Fibroblast of skin of abdomen (primary cell): ENCODE measurements at places on chromosomes 2 and 18.
A peak's percentile ranks its signal among the peaks of the same experiment; 100 is the strongest.

- no peak for DNase-seq
These were observed 29.3 kb upstream of the AGFG1 start for GRCh38 chr2:227442639-227443038.

- DNase-seq, result no peak
These were observed 140.8 kb downstream of the DDX1 start for GRCh38 chr2:15732341-15733077.

DNA sequence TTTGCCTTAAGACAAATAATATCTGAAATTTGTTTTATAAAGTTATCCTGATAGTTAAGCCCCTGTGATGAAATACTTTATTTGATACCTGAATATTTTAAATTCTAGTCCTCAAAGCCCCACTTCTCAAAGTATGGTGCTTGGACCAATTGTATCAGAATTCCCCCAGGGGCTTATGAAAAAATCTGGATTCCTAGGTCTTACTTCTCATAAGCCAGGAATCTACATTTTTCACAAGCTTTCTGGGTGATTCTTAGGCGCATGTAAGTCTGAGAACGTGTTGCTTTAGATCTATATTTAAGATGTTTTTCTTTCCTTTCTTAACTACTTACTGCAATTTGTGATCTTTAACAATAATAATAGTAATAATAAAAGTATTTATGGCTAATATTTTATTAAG lies 53.1 kb downstream of the MYO1B start:
- peak; percentile 25 for DNase-seq

DNA sequence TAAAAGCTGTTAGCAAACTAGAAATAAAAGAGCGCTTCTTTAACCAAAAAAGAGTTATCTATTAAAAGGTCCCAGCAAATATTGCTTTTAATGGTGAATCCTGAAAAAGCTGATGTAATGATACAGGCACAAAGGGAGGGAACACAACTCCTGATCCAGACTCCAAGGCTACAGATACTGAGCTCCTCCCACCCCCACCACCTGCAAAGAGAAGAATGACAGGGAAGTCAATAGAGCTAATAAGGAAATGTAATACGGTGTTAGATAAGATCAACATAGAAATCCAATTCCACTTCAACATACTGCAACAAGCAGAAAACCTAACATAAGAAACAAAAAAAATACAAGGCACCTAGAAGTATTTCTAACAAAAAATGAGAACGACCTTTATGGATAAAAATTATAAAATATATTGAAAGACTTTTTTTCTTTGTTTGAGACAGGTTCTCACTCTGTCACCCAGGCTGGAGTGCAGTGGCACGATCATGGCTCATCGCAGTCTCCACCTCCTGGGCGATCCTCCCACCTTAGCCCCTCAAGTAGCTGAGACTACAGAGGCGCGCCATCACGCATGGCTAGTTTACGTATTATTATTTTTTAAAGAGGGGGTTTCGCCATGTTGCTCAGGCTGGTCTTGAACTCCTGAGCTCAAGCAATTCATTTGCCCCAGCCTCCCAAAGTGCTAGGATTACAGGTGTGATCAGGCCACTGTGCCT lies 192.2 kb downstream of the HDAC4 start:
- no peak for DNase-seq

GRCh38 chr2:239298116-239298804 lies 102.6 kb downstream of the HDAC4 start:
- no peak for DNase-seq

GRCh38 chr18:32624182-32624723 lies 148.6 kb downstream of the KLHL14 start:
- no peak for DNase-seq

DNA sequence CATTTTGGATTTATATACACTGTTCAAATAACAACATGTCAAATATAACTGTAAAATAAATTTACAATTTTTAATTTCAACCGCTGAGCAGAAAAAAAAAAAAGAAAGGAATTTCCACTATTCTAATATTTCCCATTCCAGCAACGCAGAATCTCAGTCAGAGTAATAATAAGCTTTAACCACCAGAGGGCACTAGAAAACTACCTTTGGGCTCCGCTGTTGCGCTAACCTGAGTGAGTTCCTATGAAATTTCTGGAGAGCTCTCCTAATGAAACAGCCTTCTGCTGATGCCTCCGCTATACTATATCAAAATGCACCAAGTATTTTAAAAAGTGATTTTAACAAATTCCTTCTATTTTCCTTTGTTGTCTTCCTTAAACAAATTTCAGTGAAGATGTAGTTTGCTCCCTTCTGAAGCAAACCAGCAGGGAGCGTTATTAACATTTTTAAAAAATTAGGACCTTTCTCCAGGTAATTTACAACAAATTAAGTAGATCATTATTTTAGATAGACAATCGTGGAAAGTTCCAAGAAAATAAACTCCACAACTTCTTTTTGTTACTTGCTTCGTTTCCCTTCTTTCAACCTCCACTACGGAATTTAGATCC lies 23.0 kb downstream of the ERMN start:
- DNase-seq, result peak; percentile 62

DNA sequence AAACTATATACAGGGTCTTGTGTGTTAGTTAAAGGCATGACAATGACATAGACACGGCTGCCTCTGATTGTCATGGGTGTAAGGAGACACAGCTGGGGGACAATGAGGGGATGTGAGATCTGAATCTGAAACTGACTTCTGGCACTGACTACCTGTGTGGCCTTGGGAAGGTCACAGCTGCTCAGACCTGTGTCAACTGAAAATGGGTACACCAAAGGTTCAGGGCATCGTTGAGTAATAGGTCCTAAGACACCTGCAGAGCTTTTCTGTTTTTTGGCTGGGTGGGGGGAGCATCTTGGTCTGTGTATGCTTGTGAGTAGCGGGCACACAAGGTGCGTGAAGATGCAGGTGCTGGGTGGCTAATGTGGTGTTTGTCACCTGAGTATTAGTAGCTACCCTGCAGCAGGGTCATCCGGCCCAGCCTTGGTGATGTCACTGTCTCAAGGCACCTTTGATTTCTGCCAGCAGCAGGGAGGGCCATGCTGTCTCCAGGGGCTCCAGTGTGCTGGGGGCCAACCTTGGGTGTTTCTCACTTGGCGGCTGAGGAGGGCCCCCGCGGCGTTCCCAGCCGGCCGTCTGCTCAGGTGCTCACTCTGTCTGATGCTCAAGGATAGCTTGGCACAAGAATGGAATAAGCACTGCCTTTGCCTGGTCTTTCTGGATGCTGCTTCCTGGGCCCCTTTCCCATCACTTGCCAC lies 53.1 kb upstream of the HS6ST1 start:
- no peak for DNase-seq

GRCh38 chr2:195820373-195820772 lies 163.3 kb downstream of the SLC39A10 start:
- peak; percentile 90 for DNase-seq

- DNase-seq, result no peak
These were observed 30.8 kb downstream of the COBLL1 start for GRCh38 chr2:164810843-164811242.

DNA sequence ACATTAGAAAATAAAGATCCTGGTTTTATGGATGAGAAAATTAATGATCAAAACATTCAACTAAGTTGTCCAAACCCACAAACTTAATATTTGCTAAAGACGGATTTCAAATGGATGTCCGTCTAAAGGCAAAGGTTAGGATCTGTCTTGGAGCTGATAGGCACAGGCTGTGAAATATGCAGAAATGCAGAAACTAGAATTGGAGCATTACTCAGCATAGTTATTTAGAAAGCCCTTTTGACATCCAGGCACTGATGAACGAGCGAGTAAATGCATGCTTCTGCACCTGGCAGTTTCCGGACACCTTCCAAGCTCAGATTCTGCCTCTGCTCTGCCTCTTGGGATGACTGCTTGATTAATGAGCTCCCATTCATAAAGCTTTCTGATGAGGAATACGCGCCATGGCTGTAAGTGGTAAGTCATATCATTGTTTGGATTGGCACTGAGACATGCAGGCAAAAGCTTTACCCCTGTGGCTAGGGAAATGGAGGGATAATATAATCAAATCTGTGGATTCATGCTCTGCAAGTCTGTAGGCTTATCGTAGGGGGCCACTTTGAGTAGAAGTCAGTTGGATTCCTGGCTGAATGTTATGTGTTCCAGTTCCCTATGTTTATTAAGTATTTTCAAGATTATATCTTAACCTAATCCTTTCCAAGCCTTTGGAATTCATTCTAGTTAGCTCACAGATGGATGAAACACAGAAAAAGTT lies 2176.3 kb upstream of the CELF4 start:
- no peak for DNase-seq

DNA sequence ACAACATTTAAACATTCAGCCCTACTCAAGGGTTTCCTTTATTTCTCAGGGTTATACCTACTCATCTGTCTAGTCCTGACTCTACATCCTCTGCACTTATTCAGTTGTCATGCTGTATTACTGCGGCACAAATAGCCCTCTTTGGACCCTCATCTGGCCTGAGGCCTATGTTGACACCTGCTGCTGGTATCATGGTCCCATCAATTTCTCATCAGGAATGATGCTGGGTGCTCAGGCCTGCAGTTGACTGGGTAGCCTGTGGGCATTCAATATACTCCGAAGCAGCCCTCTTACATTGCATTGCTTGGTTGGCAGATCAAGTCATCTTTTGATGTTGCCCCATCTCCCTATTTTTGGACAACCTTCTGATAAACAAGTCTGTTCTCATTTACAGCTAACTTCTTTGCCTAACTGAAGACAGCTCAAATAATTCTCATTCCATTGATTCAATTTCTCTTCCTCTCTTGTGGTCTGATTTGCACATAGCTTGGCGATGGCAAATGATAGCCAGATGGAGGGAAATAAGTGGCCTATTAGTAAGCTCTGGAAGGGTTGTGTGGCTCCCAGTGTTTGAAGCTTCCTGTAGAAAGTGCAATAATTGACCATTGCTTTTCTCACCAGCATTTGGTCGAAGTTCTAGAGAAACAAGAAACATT lies 19.1 kb upstream of the MC4R start:
- DNase-seq, result peak; percentile 90

DNA sequence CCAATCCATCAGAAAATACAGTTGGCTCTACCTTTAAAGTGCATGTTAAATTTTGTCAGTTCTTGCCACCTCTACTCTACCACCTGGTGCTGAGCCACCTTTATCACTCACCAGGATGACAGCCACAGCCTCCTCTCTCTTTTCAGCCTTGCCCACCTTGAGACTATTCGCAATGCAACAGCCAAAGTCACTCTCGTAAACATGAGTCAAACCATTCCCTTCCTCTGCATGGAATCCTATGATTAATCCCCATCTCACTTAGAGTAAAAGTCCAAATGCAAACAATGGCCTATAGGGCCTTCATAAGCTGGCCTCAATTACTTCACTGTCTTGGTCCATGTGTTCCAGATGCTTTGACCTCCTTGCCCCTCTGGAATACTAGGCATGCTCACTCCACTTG lies 5.8 kb upstream of the OSBPL6 start:
- no peak for DNase-seq

- DNase-seq, result peak; percentile 43
These were observed 58.2 kb downstream of the GLI2 start for GRCh38 chr2:120793682-120794403.

- DNase-seq, result peak; percentile 49
These were observed 2.0 kb downstream of the SP9 start for GRCh38 chr2:174336501-174337336.

- DNase-seq, result no peak
These were observed 12.6 kb upstream of the EIF2AK3 start for GRCh38 chr2:88639865-88640264.

GRCh38 chr2:143732871-143733270 lies 603.7 kb downstream of the ARHGAP15 start:
- no peak for DNase-seq

DNA sequence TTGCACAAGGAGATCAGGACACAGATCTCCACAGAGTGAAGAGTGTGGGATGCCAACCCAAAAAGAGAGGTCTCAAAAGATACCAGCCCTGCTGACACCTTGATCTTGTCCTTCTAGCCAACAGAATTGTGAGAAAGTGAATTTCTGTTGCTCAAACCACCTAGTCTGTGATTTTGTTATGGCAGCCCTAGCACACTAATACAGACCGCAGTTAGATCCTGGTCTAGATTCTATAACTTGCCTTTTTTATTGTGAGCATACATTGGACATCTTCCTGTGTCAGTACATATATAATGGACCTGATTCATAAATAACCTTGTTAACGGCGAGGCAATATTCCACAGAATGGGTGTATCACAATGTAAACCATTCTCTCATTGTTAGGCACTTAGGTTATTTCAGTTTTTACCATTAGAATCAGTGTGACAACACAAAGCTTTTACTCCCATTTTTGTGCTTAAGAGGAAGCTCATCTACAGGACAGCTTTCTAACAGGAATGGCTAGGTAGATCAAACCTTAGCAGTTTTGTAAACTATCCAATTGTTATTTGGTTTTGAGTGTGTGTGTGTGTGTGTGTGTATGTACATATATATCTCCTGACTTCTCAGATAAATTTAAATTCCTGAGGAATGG lies 89.0 kb downstream of the ACSL3 start:
- DNase-seq, result no peak
